ENCODE measurements at places on chromosomes 3 and 15.

DNA sequence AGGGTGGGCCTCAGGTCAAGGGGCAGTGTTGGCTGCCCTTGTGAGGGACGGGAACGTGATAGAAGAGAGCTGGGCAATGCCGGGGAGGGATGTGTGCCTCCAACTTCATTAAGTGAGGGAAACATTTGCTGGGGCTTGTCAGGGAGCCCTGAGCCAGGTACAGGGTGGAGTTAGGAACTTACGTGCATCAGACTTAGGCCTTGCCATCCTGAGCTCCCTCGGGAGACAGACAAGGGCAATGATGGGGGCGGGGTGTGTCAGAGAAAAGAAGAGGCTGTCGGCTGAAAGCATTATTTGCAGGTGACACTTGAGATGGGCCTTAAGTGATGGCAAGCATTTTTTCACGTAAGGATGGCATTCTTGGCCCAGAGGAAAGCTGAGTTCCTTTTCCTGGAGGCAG lies 1.6 kb downstream of the FAM131A start:
- no peak for DNase-seq

GRCh38 chr15:47415539-47415971 lies 301.8 kb upstream of the SEMA6D start:
- no peak for DNase-seq

- DNase-seq, result no peak
Observed at GRCh38 chr3:44554626-44555592, at the start of gene ZKSCAN7. TSS of gene ZKSCAN7 (plus strand) at chr3:44555193. CDS start at chr3:44557048, 1,855 bp downstream.

DNA sequence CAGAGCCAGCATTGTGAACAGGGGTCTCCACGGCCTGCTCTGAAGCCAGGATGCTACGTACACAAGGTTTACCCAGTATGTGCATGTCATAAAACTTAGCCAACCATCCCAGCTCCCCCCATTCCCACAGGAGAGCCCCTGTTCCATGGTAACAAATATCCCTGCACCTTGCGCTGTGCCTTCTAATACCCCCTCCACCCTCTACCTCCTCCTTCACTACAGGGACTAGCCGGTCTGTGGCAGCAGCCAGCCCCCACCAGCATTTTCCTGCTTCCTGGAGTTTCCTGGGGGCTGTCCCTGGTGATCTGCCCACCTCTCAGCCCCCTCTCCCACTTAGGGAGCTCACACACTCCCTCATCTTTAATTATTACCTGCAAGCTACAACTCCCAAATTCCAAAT lies 20.4 kb downstream of the ACSBG1 start:
- no peak for DNase-seq

GRCh38 chr15:99511866-99512661 lies 53.7 kb upstream of the MEF2A start:
- DNase-seq, result no peak

- DNase-seq, result no peak
Observed at GRCh38 chr15:78016860-78017259, 60.7 kb downstream of the TBC1D2B start.

DNA sequence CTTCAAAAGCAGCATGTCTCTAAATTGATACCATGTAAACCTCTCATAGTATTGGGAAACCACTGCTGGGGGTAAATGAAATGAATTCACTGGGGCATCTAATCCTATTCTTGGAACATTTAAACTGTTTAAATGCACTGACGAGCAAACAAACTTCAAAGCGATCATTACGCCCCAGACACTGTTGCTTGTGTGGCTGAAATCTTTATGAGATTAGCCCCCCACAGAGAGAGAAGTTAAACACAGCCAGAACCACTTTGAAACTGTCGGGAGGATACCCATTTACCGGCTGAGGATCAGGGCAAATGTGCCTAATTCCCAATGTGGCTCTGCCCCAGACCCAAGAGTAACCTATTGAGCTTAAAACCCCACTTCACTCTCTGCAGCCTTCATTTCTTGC lies 308.4 kb upstream of the CDIN1 start:
- DNase-seq, result no peak

GRCh38 chr3:172356427-172356826 lies 91.8 kb downstream of the GHSR start:
- DNase-seq, result no peak

- no peak for DNase-seq
Observed at GRCh38 chr15:92714077-92714476, 58.5 kb upstream of the FAM174B start.

DNA sequence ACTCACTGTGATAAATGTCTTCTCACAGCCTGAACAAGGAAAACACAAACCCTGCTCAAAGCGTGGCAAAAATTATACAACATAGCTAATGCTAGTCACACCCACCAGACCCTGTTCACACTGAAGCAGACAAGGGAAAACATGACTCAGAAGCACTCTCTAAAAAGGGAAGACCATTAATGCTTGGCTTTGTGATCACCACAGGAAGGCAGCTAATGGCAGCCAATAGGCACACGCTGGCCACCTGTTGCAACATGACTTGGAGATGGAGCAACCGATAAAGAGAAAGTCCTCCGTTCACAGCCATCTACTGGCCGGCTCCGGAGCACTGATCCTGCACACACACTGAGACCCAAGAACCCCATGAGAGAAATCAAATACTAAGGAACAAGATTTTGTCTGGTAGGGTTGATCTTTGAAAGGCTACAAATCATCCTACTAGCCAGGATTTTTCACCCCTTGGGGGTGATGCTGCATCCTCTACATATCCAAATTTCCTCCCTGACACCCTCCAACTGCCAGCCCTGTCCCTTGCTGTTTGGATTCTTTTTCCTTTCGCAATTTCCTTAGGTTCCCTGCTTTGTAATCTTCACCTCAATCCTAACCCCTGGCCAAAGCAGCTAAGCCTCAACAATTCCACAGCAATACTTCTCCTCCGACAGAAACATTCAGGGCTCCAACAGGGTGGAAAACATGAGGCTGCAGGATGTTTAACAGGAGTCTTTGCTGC lies 3.2 kb downstream of the ZXDC start:
- DNase-seq, result peak; percentile 82

DNA sequence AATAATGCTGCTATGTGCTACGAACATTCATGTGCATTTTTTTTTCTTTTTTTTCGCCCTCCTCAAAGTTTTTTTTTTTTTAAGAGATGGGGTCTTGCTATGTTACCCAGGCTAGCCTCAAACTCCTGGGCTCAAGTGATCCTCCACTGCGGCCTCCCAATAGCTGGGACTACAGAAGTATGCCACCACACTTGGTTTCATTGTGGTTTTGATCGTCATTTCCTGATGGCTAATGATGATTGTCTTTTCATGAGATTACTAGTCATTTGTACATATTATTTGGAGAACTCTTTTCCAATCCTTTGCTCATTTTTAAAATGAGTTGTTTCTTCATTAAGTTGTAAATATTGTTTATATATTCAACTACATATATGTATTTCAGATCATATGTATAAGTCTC lies 48.8 kb downstream of the FBXO22 start:
- no peak for DNase-seq

GRCh38 chr15:39465843-39466749 lies 114.8 kb upstream of the THBS1 start:
- DNase-seq, result peak; percentile 4

GRCh38 chr15:69337138-69337537 lies 38.4 kb downstream of the PAQR5 start:
- no peak for DNase-seq

- DNase-seq, result no peak
Observed at GRCh38 chr3:72193771-72194430, 409.0 kb upstream of the PROK2 start.

- DNase-seq, result no peak
Observed at GRCh38 chr15:37103475-37104423, 3.4 kb upstream of the MEIS2 start.

DNA sequence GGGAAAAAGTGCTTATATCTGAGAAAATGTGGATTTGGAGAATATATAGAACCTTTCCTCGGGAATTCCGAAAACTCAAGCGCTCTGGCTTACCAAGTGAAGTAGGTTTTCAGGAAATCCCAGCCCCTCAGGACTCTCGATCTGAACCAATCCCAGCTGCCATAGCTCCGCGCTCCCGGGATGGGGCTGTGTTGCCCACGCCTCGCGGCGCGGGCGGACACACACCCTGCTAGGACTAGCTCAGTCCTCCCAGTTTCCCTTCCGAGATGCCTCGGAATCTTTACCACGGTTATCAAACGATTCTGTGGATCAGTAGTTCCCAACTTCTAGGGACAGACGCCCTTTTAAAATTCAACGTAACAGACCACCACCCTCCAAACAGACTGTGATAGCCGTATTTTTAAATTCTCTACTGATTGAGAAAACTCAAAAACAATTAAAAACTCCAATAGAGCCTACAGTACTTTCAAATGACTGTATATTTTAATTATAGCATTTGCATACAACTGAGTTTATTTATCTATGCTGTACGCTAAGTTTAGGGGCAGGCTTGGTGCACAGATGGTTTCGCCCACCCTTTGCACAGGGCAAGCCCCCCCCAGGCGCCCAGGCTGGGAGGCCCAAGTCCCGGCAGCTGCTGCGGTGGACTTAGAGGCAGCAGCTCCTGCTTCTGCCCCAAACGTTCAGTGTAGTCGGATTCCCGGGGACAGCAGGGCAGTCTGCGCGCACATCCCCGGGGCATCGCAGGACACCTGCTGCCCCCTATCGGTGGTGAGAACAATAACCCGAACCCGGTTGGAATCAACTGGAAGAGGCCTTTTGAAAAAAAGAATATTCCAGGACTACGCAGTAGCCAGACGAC lies 52.3 kb downstream of the CCDC54 start:
- peak; percentile 25 for DNase-seq

GRCh38 chr15:34890424-34890823 lies 79.1 kb downstream of the AQR start:
- DNase-seq, result no peak

DNA sequence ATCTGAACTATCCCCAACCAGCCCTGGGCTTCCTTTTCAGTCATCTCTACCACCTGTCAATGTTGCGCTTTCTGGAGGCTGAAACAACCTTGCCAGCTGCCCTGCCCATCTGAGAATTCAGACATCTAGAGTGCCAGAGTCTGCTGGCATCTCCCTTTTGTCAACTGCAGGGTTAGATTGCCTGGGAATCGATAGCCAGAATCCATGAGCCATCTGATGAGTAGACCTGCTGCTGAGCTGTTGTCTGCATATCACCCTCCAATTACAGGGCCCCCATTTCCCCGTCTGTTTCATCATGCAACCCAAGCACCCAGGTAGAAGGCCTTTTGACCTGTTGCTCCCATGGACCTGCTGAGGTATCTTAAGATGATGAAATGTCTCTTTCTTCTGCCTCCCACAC lies 280.1 kb downstream of the EPHB1 start:
- DNase-seq, result no peak

- DNase-seq, result no peak
Observed at GRCh38 chr3:112860898-112861297, 14.2 kb upstream of the CD200R1L start.

DNA sequence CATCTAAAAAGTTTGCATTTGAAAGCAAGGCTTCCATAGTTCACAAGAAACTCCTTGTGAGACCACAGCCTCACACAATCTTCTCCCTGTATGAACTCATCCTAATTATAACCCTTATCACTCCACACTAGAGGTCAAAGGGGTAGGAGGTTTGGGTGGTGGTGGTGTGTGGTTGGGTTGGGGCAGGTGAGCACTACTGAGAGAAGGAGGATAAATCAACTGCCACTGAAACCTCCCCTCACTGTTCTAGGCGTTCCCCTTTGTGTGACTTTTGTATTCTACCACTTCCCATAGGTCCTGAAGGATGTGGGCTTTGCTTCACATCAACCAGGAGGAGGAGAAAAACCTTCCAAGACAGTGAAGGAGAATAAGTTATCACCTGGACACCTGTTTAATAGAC lies 6.4 kb upstream of the AGBL1 start:
- no peak for DNase-seq

DNA sequence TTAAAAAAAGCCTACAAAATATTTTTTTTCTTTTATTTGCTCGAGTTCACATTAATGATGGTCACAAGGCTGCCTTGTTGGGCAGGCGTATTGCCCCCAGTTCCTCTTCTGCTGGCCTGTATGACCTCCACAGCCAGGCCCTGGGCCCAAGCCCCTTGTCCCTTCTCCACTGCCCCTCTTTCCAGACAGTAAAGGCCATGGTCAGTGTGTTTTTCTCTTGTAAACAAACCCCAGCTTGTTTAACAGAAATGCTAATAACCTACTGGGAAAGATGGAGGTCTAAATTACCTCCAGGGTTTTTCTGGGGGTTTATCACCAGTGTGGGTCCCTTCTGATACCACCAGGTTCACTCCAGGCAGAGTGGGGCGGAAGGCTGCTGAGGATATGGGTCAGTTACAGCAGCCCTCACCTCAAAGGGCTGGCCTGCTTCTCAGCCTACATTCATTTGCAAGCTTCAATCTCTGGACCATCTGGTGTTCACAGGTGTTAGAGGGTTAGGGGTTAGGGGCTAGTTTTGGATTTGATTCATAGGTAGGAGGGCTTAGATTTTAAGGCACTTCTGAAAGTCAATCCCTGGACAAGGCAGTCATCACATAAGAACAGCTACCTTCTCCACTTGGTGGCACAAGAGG lies 2.0 kb upstream of the MANF start:
- DNase-seq, result no peak

DNA sequence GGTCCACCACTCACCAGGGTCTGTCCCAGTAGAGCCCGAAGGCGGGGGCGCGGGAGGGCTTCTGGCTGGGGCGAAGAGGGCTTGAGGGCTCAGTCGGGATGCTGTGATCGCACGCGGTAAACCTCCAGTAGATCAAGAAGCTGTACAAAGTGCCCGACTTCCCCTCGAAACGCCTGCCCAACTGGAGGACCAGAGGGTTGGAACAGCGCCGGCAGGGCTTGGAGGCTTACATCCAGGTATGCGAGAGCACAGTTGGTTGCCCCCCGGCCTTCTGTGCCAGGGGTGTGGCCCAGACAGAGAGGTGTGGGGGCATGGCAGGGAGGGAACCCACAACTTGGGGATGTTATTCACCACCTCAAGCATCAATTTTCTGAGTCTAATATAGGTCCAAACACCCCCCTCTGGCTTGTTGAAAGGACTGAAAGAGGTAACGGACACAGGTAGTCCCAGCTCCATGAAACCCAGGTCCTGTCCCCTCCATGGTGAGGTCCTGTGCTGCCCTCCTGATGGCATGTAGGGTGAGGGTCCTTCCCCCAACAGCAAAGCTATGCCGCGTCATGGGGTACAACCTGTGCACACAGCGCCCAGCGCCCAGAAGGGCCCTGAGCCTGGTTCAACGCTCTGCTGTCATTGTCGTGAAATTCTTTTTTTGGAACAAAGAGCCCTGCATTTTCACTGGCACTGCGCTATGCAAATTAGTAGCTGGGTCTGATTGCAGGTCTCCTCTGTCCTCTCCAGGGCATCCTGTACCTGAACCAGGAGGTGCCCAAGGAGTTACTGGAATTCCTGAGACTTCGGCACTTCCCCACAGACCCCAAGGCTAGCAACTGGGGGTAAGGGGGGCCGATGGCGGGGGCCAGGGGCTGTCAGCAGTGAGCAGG lies 1.2 kb downstream of the SNX22 start:
- no peak for DNase-seq

- DNase-seq, result no peak
Observed at GRCh38 chr15:64524778-64525177, 64.4 kb downstream of the ZNF609 start.

- DNase-seq, result peak; percentile 39
Observed at GRCh38 chr3:161171113-161171512, 50.0 kb upstream of the NMD3 start.

GRCh38 chr3:134471521-134472193 lies 14.1 kb downstream of the ANAPC13 start:
- no peak for DNase-seq

All from HS-5 (cell line).